ENCODE measurements at places on chromosomes 5 and 9. TPM values are rescaled to one million over a fixed set of nuclear protein-coding genes. Genes with fewer than 3 reads are reported as not detected.

PHF24 gene
- total RNA-seq: 0.16 TPM

ANKRD18A gene
- 0.09 TPM for total RNA-seq

C5 gene
- 13.8 TPM for total RNA-seq

SH3RF2 gene
- total RNA-seq: 6.7 TPM

LECT2 gene
- not detected for total RNA-seq

PTGS1 gene
- total RNA-seq: 6.3 TPM

WHRN gene
- 2.1 TPM for total RNA-seq

ADRB2 gene
- 0.16 TPM for total RNA-seq

ADAMTS6 gene
- 64.9 TPM for total RNA-seq

RIC1 gene
- total RNA-seq: 28.8 TPM

PHPT1 gene
- 28.7 TPM for total RNA-seq

ALDH1B1 gene
- total RNA-seq: 10.4 TPM

DOK3 gene
- 1.3 TPM for total RNA-seq

HNRNPK gene
- total RNA-seq: 207 TPM

IL5 gene
- total RNA-seq: not detected

OBP2B gene
- not detected for total RNA-seq

PHAX gene
- total RNA-seq: 87.9 TPM

PIP5K1B gene
- total RNA-seq: not detected

SOHLH1 gene
- not detected for total RNA-seq

LTC4S gene
- total RNA-seq: 1.5 TPM

INVS gene
- 31.3 TPM for total RNA-seq

HTR1A gene
- total RNA-seq: not detected

PCDHB15 gene
- not detected for total RNA-seq

MEIKIN gene
- total RNA-seq: not detected

ZBTB43 gene
- 8.1 TPM for total RNA-seq

PCDHGA5 gene
- 1.7 TPM for total RNA-seq

CRHBP gene
- not detected for total RNA-seq

BHMT gene
- total RNA-seq: not detected

C5orf52 gene
- total RNA-seq: not detected

SPINK13 gene
- total RNA-seq: not detected

SLC1A3 gene
- 3.7 TPM for total RNA-seq

AOPEP gene
- 39.7 TPM for total RNA-seq

ITGA2 gene
- total RNA-seq: 171 TPM

TMEM174 gene
- not detected for total RNA-seq
